ENCODE measurements at places on chromosomes 3 and 15.

GRCh38 chr3:46923559-46924350, 46.2 kb downstream of the PTH1R start:
- peak; percentile 68 for DNase-seq

DNA sequence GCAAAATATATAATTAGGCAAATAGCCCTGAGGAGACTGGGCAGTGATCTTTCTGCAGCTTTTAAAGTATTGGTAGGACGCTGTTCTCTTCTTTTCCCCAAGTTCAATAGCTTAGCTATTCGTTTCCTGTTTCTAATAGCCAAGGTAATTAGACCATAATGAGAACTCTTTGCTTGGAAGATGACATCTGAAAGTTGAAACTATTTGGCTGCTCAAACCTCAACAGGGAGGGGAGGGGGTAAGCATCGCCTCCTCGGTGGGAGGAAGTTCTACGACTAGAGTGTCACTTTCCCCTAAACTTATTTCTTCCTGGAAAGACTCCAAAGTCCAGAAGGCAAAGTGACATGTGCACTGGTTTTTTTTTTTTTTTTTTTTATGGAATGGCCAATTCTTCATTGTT, 22.8 kb upstream of the ALDH1A3 start:
- DNase-seq: no peak

DNA sequence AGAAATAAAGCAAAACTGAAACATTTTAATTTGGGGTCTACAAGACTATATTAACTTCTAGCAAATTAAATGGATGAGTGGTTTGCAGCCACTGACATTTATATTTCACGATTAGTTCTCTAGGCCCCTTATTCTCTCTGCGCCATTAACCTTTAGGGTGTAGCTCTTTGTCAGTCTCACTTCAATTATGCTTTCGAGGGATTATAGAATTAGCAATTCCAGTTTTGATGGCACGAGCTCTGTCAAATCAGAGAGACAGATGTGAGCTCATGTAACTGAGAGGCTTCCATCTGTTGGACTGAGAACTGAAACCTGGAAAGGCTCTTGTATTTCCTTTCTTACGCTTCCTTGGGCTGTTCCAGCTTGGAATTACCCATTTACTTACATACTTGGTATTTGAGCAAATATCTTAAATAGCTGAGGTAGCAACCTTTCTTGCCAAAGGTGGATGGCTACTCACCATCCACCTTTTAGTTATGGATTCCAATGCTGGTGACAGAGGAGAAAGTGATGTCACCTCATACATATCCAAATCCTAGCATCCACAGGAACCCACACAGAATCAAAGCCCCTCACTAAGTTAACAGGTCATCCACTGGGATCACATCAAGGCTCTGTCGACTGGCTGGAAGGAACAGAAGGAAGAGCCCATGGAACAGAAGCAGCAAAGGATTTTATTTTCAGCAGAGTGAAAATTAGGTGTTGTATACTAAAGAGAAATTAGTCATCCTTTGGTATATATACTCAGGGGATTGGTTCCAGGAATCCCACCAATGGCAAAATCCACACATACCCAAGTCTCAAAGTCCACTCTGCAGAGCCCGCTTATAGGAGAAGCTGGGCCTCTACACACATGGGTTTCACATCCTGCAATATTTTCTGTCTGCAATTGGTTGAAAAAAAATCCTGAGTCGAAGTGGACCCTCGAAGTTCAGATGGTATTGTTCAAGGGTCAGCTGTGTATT, 20.8 kb downstream of the VGLL4 start:
- DNase-seq: no peak

- no peak for DNase-seq
These were observed 56.1 kb upstream of the CMTM7 start for GRCh38 chr3:32335365-32336112.

GRCh38 chr15:86483936-86484335, 404.3 kb downstream of the AGBL1 start:
- no peak for DNase-seq

- DNase-seq: no peak
These were observed 145.9 kb downstream of the SHQ1 start for GRCh38 chr3:72702390-72702789.

DNA sequence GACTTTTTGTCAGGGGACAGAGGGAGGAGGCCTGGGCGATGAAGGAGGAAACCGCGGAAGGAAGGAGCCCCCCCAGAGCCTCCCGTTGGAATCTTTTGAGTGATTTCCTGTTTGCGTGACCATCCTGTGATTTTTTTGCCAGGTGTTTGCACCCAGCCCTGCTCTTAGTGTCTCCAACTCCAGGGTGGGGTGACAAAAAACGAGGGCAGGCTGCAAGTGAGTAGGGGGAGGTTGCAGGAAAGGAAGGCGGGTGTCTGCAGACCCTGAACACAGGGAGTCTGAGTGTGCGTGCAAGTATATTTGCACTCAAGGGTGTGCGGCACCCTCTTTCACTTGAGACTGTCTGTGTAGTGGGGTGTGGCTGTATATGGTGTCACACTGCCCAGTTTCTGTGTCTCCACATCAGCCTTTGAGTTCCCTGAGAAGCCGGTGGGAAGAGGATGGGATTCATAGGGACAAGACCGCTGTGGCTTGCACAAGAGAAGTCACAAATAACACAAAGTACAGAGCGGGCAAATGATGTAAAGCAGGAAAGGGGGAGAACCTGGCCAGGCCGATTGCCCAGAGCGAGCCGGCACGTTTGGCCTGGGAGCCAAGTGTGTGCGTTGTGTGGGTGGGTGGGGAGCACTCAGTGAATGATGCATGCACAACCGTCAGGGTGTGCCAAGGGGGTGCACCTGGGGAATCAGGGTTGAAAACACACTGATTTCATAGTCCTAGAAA, 6.6 kb downstream of the ISLR2 start:
- no peak for DNase-seq

DNA sequence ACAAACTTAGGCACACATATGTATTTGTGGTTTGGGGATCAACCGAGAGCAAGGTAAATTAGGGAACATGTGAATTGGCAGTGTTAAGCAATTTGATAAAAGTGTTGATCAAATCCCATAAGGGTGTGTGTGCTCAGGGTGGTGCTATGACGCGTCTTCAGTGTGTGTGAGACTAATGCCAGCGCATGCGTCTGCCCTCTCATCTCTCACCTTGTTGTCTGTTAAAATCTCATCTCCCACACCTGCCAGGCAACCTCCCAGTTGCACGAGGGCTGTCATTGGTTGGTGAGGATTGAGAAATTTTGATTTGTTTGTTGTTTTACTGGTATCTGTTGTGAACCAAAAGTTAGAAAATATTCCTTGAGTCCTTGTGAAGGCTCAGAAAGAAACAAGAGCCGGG, 137.2 kb upstream of the ICE2 start:
- DNase-seq: no peak

GRCh38 chr3:183688874-183689273, 8.7 kb upstream of the YEATS2 start:
- DNase-seq: peak; percentile 64

GRCh38 chr3:17307482-17307881, 422.7 kb downstream of the PLCL2 start:
- peak; percentile 21 for DNase-seq

DNA sequence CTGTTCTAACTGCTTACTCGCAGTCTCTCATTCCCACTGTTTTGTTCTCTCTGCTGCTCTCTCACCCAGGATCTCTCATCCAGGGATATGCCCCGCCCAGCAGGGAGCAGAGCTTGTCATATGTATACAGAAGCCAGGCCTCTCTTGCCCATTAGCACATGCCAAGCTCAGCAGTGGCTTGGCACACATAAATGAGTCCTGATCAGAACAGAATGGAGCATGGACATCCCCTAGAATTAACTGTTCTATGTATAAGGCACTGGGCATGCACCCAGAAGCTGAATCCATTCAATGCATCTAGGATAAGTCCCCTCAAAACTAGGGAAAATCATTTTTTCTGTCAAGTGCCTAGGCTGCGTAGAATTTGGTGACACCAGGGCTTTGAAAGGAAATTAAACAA, 61.6 kb downstream of the IGSF11 start:
- no peak for DNase-seq

- no peak for DNase-seq
These were observed 242.5 kb upstream of the TBL1XR1 start for GRCh38 chr3:177439694-177440269.
